ENCODE measurements at places on chromosomes 3 and 15.
A peak's percentile ranks its signal among the peaks of the same experiment; 100 is the strongest.

DNA sequence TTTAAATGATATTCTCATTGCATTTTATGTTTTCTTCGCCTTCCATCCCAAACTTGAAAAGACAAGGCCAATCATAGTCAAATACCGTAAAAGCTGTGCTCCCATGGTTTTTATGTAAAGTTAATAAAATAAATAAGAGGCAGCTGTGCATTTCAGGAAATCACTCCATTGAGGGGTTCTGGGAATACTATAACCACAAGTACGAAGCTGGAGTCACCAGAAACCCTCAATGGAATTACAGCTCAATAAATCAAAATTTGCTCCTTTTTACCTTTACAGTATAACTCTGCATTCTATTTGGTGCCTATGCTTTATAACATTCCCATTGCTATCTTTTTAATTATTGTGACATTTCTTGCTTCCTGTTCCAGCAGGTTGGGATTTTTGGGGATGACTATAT, 77.2 kb downstream of the C3orf38 start:
- no peak for DNase-seq

DNA sequence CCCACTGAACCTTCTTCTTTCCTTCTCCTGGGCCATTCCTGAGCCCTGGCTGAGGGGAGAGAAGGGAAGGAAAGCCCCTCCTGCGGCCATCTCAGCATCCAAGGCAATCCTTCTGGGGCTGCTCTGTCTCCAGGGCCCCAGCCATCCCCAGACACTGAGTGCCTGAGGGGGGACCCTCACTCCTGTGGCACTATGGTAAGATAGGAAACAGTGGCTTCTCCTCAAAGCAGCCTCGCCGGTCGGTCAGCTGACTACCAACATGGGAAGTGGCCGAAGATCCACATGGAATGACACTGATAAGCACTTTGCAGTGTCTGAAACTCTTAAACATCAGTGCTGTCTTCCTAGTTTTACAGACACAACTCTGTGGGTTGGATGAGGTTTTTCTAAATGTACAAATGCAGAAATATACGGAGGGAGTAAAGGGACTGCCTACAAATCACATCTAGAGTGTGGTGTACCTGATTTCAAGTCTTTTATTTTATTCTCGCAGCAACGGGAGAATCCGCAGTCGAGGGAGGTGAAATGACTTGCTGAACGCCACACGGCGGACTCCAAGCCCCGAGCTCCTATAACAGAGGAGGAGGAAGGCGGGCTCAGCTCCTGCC, 973 bp upstream of the ITPKA start:
- DNase-seq, result no peak

DNA sequence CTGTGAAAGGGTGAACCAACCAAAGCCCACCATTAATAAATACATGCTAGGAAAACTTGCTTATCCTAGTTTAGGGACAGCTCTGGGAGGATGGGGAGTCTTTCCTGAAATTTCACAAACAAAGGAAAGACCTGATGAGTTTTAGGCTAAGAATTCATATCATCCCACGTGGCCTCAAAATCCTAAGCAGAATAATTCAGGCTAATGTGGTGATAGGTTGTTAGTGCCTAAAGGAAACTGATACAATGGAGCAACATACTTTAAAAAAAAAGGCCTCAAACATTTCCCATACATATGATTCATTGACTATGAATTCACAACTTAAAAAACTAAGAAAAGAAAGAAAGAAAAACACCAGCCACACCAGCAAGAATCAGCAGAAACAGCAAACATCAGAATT, 126.9 kb upstream of the CNTN4 start:
- no peak for DNase-seq

DNA sequence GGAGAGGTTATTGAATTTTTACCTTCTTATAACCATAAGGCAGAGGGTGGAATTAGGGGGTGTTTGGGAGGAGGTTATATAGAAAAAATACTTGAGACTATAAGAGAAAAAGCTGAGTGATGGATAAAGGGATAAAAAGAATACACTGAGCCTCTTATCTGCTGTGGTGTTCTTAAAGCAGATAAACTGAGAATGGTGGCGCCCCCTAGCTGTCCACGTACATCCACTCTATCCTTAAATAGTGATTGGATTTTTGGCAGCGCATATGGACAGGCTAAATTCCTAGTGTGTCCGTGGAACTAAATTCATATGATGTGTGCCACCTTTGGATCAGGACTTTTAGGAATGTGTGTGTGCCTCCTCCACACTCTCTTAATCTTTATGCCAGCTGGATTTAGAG, 121.1 kb downstream of the OXSM start:
- DNase-seq, result peak; percentile 47

DNA sequence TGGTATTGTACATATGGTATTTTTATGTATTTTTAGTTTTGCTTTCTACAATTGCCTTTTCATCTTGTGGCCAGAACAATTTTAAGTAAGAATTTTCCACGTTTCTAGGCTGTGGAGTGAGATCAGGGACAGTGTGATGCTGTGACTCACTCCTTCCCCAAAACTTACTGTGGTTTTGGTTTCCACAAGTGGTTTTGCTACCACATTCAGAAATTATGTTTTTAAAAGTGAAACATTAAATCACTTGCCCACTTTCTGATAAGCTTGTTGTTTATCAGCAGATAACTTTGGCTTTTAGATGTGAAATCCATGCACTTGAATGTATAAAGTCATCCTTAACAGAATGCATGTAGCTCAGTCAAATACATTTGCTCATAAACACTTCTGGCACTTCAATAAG, 192.2 kb upstream of the THRB start:
- DNase-seq, result no peak

GRCh38 chr3:192958219-192958872, 40.7 kb upstream of the MB21D2 start:
- no peak for DNase-seq

DNA sequence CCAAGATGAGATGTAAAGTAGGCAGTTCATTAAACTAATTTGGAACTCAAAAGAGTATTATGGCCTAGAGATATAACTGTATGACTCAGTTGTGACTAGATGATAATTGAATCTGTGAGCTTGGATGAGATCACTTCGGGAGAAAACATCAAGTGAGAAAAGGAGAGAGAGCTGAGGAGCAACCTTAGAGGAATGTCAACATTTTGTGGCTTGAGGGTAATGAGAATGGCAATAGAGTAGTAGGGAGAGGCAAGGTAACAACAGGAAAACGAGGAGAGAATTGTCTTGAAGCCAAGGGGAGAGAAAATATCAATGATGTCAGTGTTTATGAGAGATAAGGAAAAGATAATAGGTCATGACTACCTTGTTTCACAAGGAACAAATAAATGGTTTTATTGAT, 580.2 kb downstream of the NLGN1 start:
- DNase-seq, result no peak

DNA sequence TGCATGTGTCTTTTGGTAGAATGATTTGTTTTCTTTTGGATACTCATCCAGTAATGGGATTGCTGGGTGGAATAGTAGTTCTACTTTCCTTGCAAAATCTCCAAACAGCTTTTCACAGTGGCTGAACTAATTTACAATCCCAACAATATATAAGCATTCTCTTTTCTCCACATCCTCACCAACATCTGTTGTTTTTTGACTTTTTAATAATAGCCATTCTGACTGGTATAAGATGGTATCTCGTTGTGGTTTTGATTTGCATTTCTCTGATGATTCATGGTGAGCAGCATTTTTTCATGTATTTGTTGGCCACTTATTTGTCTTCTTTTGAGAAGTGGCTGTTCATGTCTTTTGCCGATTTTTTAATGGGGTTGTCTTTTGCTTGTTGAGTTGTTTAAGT, 55.8 kb downstream of the ST8SIA2 start:
- DNase-seq, result no peak

- no peak for DNase-seq
Observed at GRCh38 chr15:92671406-92671805, 15.8 kb upstream of the FAM174B start.

DNA sequence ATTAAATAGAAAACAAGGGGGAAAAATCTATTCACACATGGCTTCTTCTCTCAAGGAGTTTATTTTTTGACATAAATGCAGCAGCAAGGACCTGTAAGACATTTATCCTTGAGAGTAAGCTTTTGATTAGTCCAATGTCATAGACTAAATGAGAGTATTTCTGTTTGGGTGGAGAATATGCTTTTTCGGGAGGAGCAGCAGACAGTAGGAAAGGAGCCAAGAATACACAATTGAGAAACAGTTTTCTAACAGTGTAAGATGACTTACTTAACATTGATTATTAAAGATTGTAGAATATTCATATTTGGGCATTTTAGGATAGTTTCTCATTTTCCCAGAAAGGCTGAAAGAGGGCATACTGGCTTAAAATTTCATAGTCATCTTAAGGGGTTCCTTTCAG, 65.9 kb upstream of the PAQR5 start:
- DNase-seq, result no peak

DNA sequence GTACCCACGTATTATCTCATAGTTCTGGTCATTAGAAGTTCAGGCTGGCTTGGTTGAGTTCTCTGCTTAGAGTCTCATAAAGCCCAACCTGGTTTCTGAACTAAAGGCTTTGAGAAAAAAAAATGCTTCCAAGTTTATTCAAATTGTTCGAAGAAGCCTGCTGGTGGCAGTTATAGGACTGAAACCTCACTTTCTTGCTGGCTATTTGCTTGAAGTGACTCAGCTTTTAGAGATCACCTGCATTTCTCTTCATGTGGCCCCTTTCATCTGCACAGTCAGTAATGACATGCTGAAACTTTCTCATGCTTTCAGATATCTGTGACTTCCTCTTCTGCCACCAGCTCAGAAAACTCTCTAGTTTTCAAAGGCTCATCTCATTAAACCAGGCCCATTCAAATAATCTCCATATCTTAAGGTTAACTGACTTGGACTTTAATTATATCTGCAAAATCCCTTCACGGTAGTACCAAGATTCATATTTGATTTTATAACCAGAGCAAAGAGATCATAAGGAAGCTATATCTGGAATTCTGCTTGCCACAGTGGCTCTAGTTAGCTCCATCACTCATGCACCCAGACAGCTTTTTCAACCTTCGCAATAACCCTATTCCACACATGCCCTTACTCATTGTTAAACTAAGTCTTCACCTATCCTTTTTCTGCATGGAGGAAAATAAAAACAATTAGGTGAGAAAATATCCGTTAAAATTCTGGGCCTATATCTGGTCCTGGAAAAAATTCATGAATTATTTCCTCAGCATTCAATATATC, 433.8 kb upstream of the CBLB start:
- peak; percentile 2 for DNase-seq

GRCh38 chr3:150419076-150419868, 11.2 kb downstream of the TSC22D2 start:
- DNase-seq, result no peak

DNA sequence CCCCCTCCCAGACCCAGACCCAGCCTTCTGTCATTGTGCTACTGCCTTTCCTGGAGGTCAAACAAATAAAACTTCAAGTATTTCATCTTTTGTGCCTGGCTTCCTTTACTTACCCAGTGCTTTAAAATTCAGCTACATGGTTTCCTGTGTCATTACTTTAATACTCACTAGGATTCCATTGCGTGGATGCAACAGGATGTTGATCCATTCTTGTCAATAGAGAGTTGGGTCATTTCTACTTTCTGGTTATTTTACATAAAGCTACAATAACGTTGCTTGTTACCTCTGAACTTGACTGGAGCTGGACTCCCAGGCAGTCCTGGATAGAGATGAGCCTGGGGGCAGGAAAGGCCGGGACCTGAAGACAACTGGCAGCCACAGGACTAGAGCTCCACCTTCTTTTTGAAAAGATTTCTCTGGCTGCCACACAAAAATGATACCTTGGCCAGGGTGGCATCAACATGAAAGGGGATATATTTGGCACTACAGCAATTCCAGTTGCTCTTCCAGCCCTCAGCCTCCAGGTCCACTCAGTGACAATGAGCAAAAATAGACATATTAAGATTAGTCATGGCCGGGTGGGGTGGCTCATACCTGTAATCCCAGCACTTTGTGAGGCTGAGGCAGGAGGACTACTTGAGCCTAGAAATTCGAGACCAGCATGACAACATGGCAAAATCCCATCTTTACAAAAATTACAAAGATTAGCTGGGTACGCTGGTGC, 23.3 kb upstream of the HEG1 start:
- no peak for DNase-seq

DNA sequence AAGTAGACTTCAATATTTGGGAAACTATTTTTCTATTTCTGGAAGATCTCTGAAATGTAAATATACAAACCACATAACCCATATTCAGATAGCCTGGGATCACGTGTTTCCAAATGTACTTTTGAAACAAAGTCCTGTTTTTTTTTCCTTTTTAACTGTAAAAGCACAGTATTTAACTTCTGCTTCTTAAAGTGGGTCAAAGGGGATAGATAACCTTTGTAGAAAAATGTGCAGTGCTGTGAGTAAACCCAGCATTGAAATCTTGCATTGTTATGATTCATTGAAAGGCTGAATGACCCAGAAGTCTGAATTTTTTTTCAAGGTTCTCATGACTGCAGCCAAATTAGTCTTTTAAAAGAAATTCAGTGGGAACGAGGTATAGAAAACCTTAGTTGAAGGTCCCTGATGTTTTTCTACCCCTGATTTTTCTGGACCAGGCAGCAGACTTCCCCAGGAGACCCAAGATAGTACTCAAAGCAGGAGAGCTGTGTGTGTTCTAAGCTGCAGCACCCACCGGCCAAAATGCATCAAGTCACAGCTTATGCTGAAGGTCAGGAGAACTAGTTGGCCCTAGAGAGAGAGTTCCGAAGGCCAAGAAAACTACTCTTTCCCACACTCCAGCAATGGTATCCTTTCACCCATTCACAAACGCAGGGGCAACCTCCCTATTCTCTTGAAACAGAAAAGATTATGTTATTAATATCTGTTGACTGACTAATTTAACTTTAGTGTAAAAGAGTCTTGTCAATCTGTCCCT, 43.6 kb upstream of the APH1B start:
- no peak for DNase-seq

GRCh38 chr3:171844873-171845272, 1.7 kb downstream of the TMEM212 start:
- DNase-seq, result no peak

- no peak for DNase-seq
Observed at GRCh38 chr3:37197810-37198371, 23.5 kb upstream of the LRRFIP2 start.

DNA sequence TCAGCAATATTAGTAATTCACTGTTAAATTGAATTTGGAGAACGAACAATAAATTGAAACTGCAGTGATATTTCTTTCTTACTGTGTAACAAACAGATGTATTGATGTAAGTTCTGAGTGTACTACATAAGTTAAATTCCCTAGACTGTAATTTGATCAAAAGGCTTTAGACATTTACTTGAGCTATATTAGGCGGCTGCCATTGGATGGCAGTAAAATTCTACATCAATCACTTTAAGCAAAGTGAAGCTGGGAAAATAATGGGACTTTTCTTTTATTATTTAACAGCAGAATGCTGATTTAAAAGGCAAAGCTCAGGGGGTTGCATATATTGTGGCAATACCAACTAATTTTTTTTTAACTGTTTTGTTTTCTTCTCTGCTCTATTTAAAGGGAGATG, 212.6 kb upstream of the PLSCR5 start:
- DNase-seq, result no peak

DNA sequence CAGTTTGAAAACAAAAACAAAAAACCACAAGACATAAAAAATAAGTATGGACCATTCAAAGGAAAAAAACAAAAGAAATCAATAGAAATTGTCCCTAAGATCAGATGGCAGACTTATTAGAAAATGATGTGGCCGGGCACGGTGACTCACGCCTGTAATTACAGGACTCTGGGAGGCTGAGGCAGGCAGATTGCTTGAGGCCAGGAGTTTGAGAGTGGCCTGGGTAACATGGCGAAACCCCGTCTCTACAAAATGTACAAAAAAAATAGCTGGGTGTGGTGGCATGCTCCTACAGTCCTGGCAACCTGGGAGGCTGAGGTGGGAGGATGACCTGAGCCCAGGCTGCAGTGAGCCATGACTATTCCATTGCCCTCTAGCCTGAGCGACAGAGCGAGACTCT, 16.6 kb downstream of the SPCS1 start:
- no peak for DNase-seq

- peak; percentile 45 for DNase-seq
Observed at GRCh38 chr3:60064210-60065178, 1014.7 kb upstream of the CFAP20DC start.
